DMS53 (cell line): ENCODE measurements at places on chromosomes 2 and 18.

DNA sequence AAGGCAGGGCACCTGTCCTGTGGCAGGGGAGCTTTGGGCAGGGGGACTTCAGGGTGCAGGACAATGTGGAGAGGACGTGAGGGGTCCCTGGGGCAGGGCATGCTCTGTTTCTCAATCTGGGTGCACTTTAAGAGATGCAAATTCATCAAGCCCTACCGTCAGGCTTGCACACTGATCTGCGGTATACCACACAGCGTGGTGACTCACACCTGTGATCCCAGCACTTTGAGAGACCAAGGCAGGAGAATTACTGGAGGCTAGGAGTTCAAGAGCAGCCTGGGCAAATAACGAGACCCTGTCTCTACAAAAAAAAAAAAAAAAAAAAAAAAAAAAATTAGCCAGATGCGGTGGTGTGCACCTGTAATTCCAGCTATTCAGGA lies 10.2 kb upstream of the GPC1 start:
- DNase-seq, result no peak

- DNase-seq, result peak; percentile 26
Measured at GRCh38 chr2:147520817-147521216, 324.0 kb upstream of the ACVR2A start.

DNA sequence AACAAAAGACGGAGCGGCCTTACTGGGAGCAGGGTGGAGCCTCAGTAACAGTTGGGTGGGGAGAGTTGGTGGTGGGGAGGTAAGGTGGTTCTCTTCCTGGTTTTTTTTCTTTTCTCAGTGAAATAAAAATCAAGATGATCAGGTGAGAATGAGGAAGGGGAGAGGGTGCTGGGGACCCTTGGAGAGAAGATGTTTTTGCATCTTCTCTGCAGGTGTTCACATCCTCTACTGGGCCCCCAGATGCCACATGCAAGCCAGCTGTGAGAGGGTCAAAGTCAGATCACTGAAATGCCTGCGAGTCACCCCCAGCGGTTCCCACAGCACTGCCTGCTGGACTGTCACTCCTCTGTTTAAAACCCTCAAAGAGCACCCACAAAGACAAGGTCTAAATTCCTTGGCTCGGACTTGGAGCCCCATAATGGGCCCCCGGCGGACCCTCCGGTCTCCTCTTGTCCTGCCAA lies 69.8 kb upstream of the FHL2 start:
- no peak for DNase-seq

- DNase-seq, result no peak
Measured at GRCh38 chr2:238225121-238225520, 14.7 kb downstream of the HES6 start.

DNA sequence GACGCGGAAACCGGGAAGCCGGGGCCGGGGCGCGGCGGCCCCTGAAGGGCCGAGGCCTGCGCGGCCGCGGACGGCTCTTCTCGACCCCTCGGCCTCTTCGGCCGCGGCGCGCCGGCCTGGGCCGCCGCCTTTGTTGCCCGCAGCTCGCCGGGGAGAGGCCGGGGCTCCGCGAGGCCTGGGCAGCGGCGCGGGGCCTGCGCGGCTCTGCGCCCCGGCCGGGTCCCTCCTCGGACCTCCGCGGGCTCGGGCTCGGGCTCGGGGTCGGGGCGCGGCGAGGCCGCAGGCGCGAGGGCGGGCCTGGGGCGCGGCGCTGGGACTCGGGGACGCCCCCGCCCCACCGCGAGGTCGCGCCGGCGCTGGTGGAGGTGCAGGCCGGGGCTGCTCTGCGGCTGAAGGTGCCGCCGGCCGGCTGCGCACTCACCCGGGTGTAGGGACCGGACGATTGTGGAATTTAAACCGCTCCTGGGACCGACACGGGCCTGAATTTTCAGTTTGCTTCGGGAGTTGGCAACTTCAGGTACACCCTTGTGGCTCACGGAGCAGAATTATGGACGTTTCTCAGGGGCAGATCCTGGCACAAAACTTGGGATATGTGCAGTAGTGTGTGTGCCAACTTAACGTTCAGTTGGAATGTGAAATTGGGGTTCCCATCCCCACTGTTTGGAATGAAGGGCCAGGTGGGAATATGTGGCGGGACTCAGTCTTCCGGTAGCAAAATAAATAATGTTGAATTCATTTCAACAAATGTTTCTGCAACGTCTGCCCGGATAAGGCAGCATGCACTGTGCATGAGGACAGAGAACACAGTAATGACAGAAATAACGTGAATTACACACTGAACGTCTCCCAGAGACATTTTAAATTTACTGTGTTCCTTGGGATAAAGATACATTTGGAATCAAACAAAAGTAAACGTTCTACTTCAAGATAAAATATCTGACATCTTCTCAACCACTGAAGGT lies 787 bp downstream of the SOCS6 start:
- DNase-seq, result peak; percentile 75

DNA sequence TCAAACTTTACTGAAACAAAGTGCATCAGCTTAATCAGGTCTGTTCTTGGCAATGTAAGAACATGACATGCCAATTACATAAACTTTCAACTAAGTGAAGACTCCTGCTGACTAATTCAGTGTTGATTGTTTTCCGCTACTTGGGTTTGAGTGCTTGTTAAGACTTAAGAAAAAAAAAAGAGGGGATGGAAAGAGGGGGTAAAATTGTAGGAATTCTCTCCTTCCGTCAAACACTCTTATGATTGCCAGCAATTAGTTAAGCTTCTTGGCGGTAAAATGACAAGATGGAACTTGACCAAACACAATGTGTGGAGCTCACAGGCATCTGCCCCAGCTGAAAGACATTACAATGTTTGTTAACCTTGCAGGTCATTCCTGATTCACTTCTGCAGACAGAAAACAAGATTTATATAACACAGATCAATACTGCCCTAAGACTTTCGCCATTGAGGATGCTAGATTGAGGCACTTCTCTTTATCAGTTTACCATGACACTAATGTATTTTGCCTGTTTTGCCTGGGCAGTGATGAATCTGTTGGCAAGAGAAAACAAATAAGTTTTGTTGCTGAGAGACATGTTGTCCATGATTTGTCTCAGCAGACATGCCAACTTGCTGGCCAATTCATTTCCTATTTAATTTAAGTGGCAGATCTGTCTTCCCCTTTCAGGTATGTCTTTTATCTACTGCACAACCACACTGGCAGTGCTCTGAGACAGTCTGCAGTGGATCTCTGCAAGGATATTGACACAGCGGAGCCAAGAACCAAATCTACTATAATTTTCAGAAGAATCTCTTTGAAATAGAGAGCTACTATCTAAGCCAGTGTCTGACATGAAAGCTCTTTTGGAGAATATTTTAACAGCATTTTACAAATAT lies 410.0 kb upstream of the KCNH7 start:
- no peak for DNase-seq

DNA sequence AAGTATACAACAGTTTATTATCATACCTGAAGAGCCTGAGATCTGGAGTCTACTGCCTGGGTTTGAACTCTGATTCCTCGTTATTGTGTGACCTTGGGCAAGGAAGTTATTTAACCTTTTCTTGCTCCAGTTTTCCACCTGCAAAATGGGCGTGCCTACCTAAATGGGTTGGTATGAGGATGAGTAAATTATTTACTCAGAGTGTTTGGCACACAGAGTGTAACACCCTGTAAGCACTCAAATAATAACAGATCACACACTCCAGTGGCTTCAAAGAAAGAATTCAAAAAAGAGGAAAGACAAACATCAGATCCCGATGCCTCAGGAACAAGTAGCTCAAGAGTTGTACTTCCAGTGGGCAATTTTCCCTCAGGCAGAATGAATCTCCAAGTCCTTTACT lies 2.4 kb downstream of the SRD5A2 start:
- DNase-seq, result peak; percentile 85

DNA sequence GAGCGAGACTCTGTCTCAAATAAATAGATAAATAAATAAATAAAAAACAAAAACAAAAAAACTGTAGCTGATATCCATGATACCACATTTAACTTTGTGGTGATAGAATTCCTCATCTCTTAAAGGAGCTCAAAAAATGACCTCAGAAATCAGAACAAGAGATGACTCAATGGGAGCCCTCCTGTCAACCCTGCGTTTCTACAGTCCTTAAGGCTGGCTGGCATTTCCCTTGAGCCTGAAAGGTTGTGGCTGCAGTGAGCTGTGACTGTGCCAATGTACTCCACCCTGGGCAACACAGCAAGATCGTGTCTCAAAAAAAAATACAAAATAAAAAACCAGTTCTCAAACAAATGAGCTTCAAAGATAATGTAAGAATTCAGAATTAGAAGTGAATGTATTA lies 40.4 kb downstream of the CHST9 start:
- DNase-seq, result no peak

- DNase-seq, result no peak
Measured at GRCh38 chr2:182426082-182426917, 536 bp downstream of the PDE1A start.

- DNase-seq, result no peak
Measured at GRCh38 chr18:24414349-24415003, 12.0 kb upstream of the IMPACT start.

DNA sequence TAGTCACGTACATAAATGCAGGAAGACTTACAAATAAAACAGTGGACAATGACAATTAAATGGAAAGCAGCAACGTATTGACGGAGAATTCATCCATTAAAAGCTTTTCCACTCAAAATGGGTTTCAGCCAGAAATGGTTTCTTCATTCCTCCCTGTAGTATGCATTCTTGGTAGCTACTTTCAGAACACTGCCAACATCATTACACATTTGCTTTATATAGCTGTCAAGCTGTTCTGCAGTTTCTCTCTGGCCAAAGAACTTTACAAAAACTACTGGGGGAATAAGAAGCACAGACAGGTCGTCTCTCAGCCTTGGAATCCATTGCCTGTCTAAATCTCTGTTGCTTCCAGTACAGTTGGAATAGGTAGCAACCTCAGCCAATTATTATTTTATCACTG lies 84.1 kb upstream of the NCKAP5 start:
- no peak for DNase-seq

DNA sequence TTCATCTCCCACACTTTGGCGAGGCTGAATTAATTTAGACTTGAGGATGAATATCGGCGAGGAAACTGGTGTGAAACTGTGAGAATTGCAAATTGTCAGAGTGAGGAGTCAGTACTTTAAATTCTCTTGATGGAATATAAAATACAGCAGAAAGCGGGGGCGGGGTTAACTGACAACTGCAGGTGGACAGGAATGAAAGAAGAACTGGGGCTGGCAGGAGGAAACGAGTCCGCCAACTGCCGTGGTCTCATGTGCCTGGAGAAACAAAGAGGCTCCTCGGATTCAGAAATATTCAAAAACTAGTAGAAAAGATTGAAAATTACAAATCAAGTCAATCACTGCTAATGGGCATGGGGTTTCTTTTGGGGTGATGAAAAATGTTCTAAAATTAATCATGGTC lies 44.3 kb downstream of the MOGAT1 start:
- DNase-seq, result no peak

DNA sequence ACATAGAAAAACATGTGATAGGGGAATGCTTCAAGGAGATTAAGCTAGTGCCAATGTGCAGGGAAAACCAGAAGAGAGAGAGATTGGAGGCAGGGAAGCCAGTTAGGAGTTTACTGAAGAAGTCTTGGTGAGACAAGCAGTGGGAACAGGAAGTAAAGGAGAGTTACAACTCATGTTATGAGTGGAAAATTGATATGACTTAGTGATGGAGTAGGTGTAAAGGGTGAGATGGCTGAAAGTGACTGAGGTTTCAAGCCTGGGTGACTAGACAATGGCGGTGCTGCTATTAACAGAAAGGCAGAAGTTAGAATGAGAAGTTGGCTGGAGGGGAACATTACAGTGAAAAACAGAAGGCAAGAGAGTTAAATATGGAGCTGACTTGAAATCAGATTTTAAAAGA lies 16.5 kb downstream of the DOK1 start:
- DNase-seq, result no peak
